Left forelimb (tissue), 1 donor: ENCODE measurements at places on chromosomes 6 and 20.

- no peak for DNase-seq
Measured at GRCh38 chr6:36118550-36119107, 11.7 kb upstream of the MAPK13 start.

DNA sequence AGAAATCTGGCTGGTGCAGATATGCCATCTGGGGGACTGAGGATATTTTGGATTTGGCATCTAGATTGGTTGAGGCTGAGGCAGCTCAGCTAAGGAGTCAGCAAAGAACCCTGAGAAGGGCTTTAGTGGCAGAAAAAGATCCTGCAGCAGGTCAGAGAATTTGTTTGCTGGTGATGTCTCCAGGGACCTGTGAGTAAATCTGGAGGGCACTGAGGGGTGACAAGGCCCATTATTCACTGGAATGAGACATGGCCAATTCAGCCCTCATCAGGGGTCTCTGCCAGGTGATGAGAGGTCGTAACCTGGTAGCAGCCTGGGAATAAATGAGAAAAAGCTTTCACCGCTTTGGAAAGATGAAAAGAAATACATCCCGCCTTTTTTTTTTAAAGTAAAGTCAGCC, 118.3 kb upstream of the FBXL4 start:
- DNase-seq = no peak

GRCh38 chr6:144177726-144178125, 27.4 kb downstream of the STX11 start:
- no peak for DNase-seq

- DNase-seq = no peak
Measured at GRCh38 chr6:11688425-11688709, 90.2 kb downstream of the ADTRP start.

DNA sequence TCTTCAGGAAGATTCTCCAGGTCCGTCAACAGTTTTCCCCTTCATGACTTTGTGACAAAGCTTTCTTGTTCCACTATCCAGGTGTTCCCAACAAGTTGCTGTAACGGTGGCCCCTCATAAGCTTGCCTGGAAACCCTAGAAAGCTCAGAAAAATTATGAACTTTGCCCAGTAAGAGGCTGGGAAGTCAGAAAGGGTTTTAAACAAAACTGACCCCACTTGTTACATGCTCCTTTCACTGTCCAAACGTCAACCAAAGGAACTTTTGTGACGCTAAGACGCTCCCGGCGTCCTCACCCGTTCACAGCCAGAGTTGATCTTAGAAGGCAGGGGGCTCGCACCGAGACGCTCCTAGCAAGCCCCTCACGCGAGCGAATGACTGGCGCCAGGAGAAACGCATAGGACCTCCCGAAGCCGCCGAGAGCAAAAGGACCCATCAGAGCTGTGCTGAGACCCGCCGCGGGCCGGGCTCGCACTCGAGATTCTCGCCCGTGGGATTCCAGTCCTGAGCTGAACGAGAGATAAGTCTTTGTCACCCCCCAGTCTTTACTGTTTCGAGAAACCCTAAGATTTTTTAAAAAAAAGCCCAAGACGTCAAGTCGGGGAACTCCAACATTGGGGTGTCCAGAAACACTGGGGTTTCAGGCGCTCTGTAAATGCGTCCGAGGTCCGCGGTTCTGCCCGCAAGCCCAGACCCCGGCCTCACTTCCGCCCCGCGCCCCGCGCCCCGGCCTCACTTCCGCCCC, 544 bp upstream of the ACAT2 start:
- DNase-seq = no peak

DNA sequence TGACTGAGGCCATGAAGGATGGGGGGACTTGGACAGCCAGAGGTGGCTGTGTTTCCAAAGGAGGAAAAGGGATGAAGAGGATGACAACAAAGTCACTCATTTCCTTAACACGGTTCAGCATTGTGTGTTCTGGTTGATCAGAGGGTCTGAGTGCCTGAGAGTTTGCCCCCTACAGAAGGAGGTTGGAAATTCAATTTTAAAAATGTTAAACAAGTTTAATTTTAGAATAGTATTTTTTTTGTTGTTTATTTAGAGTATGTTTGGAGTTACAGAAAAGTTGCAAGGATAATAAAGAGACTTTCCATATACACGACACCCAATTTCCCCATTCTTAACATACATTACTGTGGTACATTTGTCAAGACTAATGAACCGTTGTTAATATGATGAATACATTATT, 10.3 kb upstream of the VAPB start:
- DNase-seq = no peak

GRCh38 chr6:165223101-165223500, 86.3 kb downstream of the C6orf118 start:
- DNase-seq = no peak

GRCh38 chr6:163709255-163709654, 294.7 kb downstream of the QKI start:
- DNase-seq = no peak
